ENCODE measurements at places on chromosomes 3 and 15.

DNA sequence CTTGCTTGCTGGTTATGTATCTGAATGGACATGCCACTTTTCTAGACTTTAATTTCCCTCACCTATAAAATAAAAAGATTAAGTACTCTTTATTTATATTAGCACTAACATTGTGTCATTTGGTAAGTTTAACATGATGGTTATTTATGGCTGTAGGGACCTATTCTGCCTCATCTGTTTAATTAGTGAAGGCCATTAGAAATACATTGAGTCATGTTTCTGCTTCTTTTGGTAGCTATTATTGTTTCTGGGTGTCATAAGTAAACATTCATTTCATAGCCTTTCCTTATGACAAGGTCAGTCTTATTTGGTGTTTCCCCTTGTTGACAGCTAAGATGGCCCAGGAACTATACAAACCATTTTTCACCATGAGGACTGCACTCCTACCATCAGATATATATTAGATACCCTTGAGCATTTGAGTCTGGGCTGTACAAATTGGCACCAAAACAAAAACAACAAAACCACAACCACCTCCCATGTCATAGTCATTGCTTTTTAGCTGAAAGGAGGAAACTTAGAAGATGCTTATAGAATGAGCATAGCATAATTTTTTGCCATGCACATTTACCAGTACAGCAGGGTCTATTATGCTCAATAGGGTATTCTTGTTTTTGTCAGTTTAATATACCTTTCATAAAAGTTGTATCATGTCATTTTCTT is 39.3 kb downstream of the SRP14 start:
- DNase-seq: no peak

- no peak for DNase-seq
Observed at GRCh38 chr15:35583863-35584528, 38.0 kb upstream of the DPH6 start.

- no peak for DNase-seq
Observed at GRCh38 chr3:31116651-31117050, 222.2 kb upstream of the GADL1 start.

DNA sequence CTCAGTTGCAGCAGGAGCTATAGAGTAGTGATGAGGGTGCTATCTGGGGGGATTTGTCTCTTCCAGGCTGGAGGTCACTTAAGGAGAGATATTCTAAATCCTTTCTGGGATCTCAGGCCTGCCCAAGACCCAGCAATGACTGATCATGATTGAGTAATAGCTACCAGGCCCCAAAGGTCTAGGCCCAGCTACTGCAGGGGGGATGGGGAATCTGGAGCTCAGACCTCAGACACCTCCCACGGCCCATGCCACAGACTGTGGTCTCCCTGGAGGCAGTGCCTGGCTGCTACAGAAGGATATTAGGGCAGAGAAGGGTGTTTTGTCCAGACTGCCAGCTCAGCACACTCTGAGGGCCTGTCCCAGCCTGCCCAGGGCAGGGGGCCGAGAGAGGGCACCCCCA is 6.9 kb downstream of the SLC38A3 start:
- DNase-seq: no peak

GRCh38 chr3:111870620-111871019 is 11.6 kb downstream of the PHLDB2 start:
- DNase-seq: no peak

GRCh38 chr3:139524841-139525636 is 14.5 kb downstream of the RBP1 start:
- DNase-seq: no peak

- no peak for DNase-seq
Observed at GRCh38 chr3:182315313-182315712, 478.0 kb upstream of the ATP11B start.

DNA sequence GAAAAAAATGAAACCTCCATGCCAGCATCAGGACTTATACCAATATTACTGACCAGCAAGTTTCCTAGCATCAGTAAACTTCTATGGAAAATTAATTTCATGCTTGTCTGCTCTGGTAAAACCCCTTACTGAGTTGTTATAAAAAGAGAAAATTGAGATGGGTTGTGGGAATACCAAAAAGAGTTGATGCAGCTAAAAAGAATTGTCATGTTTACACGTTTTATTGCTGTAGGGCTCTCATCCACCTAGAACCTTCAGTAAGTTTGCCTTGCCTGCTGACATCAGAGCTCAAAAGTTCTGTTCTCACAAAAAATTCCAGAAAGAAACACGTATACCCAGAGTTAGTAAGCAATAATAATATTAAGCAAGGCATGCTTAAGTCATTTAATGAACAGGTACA is 641.3 kb upstream of the ZNF385D start:
- no peak for DNase-seq

DNA sequence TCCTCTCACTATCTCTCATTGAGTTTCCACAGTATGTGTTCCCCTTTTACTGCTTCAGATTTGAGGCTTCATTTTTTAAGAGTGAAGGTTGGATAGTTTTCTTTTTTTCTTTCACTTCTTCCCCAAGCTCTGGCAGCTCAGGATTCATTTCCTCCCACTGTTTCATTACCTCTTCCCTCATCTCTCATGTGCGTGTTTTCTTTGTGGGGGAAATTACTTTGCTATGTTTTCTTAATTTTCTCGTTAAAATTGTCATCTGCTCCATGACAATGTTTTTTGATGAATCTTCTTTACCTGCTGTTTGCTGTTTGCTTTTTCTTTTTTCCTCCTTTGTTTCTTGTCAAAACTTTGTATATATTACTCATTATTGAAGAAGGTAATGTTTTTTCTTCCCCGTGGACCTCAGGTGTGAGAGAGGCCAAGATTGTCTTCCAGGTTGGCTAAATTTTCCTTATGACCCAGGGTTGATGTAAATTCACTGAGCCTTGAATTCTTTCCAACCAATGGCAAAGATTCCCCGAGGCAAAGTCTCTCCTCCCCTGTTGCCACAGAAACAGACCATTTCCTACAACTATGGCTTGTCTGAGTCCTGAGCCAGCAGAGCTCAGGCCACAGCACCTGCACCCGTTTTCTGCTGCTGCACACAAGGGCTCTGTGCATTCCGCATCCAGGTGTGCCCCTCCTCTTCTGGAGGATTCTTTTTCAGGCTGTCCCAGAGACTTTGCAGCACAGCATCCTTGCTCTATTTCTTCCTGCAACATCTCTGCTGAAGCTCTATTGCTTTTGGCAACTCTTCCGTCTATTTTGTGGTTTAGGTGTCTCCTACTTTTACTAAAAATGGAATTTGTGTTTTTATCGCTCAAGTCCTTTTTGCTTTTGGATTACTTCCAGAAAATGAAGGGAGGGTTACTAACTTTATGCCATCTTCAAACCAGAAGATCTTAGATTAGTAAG is 66.1 kb downstream of the NOX5 start:
- no peak for DNase-seq

GRCh38 chr3:40137591-40138295 is 171.8 kb upstream of the EIF1B start:
- no peak for DNase-seq

DNA sequence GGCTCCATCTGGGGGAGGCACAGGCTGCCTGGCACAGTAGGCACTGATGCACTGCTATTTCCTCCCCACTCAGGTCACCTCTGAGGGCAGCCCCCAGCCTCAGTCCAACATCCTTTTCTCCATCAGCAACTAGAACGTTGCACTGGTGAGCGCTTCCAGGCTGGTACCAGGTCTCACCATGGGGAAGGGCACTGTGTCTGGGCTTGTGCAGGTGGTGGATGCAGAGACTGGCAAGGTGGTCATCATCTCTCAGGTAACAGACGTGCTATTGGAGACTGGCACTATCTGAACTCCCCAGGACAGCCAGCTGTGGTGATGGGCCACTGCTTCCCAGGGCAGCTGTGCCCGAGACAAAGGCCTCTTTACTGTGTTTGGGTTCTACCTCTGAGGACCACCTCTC is 8.3 kb upstream of the TXNRD3 start:
- DNase-seq: no peak

- no peak for DNase-seq
Observed at GRCh38 chr3:7332696-7333095, 471.8 kb downstream of the GRM7 start.

DNA sequence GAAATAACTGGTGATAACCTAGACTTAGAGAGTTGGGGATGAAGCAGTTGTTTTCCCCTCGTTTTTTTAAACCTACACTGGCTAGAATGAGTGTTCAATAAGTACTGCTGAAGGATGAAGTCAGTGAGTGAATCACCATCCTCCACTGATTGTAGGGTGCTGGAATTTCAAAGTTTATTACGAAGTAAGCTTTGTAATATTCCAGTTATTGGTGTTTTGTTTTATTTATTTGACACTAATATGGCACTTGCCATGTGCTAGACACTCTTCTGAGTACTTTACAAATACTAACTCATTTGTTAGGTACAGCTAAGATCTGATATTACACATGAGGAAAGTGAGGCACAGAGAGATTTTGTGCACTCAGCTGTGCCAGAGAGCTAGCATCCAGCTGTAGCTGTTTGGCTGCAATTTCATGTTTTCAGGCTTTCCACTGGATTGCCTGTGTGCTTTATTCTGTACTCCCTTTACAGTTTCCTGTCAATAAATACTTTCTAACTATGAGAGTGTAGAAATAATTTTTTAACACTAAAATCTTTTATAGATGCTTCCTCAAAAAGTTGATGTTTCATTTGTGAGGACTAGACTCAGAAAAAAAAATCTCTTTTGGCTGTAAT is 5.8 kb downstream of the MAP2K5 start:
- no peak for DNase-seq

All from GM19239 (cell line).